Stimulated activated CD4-positive, alpha-beta T cell treated with anti-CD3 and anti-CD28 coated beads, TNF-alpha, amount 100 ng/mL, for 1 hour (primary cell): ENCODE measurements at places on chromosomes 16 and 17.

DNA sequence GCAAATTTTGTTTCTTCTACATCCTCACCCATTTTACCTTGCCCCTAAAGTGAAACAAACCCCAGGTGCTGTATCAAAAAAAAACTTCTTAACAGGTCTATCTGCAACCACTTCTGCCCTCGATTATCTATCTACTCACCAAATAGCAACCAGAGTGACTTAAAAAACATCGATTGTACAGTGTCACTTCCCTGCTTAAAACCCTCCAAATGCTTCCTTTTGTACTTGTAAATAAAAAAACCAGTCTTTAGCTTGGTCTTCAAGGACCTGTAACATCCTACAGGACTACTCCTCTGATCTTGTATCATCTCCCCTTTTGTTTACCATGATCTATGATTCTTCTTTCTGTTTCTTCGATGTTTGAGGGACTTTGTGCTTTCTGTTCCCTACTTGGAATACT lies 82.7 kb upstream of the CORO6 start:
- no peak for DNase-seq

- DNase-seq: no peak
These were observed 143.9 kb downstream of the CMIP start for GRCh38 chr16:81588326-81589081.

DNA sequence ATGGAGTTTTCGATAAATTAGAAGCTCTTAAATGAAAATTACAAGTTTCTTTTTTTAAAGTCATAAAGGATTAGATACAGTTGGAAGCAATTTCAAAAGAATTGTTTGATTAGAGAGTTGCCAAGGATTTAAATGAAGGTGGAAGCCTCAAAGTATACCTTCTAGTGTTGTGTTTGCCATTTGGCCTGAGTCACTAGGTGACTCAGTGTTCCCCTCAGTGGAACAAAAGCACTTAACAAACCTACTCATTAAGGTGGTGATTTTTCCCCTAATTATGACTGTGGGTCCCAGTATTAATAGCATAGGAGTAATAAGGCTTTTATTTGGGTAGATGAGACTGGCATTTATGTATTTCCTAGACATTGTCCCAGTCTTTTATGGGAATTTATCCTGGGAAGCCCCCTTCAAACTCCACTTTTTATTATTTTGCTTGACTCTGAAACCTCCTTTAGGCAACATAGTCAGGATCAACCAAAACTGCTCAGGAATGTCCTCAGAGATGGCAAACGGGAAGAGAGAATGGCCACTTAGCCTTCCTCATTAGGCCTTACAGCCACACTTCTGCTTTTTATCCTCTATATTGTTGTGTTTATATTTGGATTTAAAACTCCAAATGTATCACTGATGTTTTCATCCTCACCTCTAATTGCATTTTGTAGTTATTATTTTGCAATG lies 161.0 kb downstream of the FTO start:
- no peak for DNase-seq

- no peak for DNase-seq
These were observed 440.6 kb downstream of the CDH8 start for GRCh38 chr16:61595605-61596004.

- no peak for DNase-seq
These were observed 670.0 kb downstream of the MAF start for GRCh38 chr16:78930561-78930960.

GRCh38 chr17:44384823-44385286 lies 4.6 kb downstream of the ITGA2B start:
- no peak for DNase-seq

GRCh38 chr17:81483085-81483861 lies 29.3 kb downstream of the ACTG1 start:
- DNase-seq: no peak

- DNase-seq: no peak
These were observed 130.8 kb upstream of the CHMP6 start for GRCh38 chr17:80860703-80861417.

- no peak for DNase-seq
These were observed 63.0 kb upstream of the DNAH9 start for GRCh38 chr17:11535231-11535630.

DNA sequence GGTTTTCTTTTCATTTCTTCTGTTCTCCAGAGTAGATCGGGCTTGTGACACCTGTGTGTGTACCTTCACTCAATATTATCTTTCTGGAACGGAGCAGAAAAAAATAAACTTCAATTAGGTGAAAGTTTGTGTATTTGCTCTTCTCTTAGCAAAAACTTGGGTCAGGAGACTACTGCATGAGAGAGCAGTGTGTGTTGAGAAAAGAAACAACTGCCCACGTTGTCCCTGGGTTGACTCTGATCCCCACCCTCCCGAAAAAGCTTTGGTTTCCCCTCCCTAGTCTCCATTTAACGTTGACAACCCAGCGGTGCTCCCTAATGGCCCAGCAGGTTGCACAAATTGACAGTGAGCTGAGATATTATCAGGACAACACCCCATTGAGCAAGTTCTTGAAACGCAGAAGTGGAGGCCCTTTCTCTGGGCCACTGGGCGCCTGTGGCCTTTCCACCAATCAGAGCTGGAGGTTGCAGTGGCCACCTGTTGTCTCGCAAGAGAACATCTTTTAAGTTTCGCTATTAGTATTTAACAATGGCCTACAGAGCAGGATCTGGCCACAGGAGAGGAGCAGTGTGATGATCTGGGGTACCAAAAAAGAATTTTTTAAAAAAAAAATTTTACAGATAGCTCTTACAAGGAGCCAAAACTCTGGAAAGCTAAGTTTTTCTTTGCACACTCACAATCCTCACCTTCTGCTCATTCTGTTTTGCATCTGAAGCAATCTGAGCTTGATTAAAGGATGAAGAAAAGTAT lies 1.5 kb upstream of the TOX3 start:
- no peak for DNase-seq

- no peak for DNase-seq
These were observed 129.5 kb downstream of the ABCC6 start for GRCh38 chr16:16093628-16094332.

- DNase-seq: no peak
These were observed 4.8 kb upstream of the CDK5RAP3 start for GRCh38 chr17:47966079-47966519.

GRCh38 chr17:56886288-56886731 lies 27.5 kb downstream of the TRIM25 start:
- no peak for DNase-seq

DNA sequence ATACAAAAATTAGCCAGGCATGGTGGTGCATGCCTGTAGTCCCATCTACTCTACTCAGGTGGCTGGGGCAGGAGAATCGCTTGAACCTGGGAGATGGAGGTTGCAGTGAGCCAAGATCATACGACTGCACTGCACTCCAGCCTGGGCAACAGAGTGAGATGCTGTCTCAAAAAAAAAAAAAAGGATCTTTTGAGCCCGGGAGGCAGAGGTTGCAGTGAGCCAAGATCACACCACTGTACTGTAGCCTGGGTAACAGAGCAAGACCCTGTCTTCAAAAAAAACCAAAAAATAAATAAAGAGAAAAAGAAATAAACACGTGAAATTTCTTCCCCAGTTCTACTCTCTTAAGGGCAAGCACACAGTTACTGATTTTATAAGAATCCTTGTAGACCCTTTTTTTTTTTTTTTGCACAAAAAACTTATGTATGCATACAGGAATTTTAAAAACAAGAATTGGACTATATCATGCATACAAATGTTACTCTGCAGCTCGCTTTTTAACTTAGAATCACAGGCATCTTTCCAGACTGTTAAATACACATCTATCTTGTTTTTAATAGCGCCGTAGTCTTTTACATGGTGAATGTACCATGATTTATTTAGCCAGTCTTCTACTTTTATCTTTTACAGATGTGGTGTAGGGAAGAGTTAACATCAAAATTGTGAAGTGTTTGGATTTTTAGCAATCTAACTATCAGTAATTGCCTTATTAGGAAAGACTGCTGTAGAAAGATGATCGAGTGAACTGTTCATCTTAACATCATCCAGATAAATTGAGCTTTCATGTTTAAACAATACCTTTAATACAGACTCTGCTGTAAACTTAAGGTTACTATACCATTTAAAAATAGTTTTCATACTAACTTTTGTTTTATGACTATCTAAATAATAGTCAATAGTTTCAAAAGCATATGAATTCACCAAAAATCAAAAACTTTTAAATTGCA lies 14.6 kb downstream of the CDH3 start:
- no peak for DNase-seq

DNA sequence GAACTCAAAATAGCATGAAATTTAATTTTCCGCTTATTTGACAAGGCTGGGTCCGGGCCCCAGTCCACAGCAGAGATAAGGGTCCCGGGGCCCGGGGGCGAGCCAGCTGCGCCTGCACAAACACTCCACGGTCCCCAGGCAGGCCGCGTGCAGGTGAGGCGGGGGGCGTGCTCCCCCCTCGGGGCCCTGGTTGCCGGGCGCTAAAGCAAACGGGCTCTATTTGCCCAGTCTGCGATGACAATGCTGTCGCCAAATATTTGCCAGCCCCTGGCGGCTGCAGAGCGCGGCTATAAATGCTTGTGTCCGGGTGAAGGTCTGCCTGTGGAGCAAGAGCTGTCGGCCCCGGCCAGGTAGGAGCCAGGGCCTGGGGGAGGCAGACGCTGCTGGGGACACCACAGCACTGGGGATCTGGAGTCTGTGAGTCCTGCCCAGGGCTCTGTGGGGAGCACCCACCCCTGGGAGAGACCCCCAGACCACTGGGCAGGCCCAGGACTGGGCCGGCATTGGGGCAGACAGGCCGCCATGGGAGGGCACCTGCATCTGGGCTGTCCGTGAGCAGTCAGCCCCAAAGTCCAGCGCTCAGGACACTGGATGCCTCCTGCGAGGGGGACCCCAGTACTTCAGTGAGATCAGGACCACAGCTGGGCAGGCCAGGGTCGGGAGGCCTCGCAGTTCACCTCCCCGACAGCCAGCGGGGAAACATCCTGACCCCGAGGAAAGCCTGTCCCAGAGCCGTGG lies at the start of gene PERCC1:
Gene PERCC1, plus strand, starts transcription at position 320 of the 738 bp plus-strand sequence. CDS start 1,516 bp downstream, outside the sequence.
- no peak for DNase-seq

DNA sequence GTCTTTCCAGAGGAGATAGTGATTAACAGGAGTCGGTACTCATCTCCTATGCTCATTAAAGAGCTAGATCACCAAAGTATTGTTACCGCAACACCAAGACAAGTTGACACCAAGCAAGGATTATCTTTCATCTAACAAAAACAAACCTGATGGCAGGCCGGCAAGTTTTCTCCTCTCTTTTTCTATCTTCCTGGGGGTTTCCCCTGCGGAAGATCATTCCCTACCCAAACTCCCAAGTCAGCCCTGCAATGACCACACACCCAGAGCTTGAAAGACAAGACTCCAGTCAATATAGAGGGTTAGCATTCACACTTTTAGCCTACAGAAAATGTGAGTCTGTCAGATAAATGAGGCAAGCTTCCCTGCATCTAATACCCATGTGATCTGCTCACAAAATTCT lies 312.1 kb downstream of the SOX9 start:
- DNase-seq: no peak

DNA sequence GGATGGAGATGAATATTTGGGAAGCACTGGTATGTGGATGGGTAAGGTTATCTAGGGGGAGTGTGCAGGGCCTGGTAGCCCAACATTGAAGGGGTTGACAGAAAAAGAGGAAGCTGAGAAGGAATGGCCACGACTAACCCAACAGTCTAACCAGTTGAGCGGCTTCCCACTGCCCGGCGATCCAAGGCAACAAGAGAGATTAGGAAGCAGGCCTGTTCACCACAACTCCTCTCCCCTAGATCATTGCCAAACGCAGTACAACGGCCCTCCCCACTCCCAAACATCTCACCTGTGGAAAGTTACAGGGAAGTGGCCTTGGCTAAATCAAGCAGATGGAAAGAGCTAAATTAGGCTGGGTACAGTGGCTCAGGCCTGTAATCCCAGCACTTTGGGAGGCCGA lies 11.2 kb upstream of the RANGRF start:
- DNase-seq: no peak

DNA sequence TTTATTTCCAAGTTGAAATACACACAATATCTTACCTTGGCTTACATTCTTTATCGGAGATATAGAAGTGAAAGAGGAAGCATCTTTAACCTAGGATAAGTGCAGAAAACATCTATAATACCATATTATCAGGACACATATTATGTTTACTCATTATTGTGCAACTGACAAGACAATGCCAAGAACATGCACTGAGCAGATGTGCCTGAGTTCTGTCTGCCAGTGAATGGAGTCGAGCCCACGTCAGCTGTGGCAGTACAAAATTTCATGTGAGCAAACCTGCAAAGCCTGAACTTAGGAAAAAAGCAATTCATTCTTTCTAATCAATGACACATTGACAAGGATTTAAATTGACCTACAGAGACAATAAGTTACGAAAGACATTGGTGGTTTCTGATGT lies 154.4 kb downstream of the AXIN2 start:
- no peak for DNase-seq

DNA sequence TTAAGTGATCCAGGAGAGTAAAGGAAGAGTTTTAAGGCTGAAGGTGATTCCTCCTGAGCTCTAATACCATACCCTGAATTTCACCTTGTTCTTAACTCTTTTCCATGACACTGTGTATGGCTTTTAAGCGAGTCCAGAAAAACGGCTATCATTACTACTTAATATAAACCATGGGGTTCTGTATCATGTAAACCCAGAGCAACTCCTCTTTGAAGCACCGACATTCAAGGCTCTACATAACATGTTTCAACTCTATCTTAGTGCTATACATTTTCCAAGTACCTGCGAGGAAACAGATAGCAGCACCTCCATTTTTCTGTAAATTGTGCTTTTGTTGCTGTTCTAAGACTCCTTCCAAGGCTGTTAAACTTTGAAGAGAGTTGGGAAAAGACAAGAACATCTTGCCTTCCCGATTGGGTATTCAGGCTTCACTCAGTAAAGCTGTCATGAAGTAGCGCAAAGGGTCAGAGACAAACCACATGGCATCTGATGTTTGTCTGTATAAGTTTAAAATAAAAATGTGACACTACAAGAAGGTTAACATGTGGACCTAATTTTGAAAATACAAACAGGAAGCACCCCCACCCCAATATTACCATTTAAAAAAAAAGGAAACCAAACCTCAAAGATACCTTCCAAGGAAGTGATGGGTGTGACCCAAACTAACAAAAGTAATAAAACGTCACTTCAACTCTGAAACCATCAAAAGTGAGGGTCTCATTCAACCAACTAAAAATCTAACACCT lies 3.9 kb downstream of the STAT5B start:
- DNase-seq: no peak
